ENCODE measurements at places on chromosomes 11 and 22. TPM values are rescaled to one million over a fixed set of nuclear protein-coding genes. Genes with fewer than 3 reads are reported as not detected.

The ARRB1 gene
- total RNA-seq, result 18.8 TPM

GRCh38 chr11:70137383-70137782 lies 59.3 kb downstream of the ANO1 start:
- peaks cover 9% of the 10 kb centered on the region for H3K4me1 ChIP-seq
- H3K4me3 ChIP-seq, result no peak overlapping the region
- H3K36me3 ChIP-seq, result no peaks in the 10 kb centered on the region
- no peak for DNase-seq
- peaks cover 15% of the 10 kb centered on the region for H3K27me3 ChIP-seq

The TBX1 gene
- not detected for total RNA-seq

GRCh38 chr11:130478204-130478701 lies 29.8 kb downstream of the ADAMTS15 start:
- no peak overlapping the region for H3K27ac ChIP-seq
- no peaks in the 10 kb centered on the region for H3K36me3 ChIP-seq
- no peaks in the 10 kb centered on the region for H3K4me1 ChIP-seq
- no peak for DNase-seq

The C11orf86 gene
- not detected for total RNA-seq

The SYT7 gene
- total RNA-seq, result not detected

The SNX32 gene
- total RNA-seq, result 2.1 TPM

DNA sequence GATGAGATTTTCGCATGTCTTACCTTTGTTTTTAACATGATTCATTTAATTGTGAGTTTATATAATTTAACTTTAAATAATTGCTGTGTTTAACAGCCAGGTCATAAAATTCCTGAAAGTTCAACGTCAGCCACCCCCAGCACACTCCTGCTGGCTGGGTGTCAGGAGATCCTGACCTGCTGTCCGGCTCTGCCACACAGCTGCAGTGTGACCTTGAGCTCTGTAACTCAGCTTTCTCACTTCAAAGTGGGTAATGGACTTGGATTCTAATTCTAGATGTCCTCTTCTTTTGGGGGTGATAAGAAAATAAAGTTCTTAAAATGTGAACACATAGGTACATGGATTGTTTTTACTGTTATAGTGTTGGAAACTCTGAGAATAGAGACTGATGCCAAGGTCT lies 10.9 kb downstream of the VPS26B start:
- DNase-seq, result no peak
- H3K27ac ChIP-seq, result no peak overlapping the region
- no peak overlapping the region for H3K4me3 ChIP-seq
- peaks cover 9% of the 10 kb centered on the region for H3K36me3 ChIP-seq
- H3K27me3 ChIP-seq, result no peaks in the 10 kb centered on the region

DNA sequence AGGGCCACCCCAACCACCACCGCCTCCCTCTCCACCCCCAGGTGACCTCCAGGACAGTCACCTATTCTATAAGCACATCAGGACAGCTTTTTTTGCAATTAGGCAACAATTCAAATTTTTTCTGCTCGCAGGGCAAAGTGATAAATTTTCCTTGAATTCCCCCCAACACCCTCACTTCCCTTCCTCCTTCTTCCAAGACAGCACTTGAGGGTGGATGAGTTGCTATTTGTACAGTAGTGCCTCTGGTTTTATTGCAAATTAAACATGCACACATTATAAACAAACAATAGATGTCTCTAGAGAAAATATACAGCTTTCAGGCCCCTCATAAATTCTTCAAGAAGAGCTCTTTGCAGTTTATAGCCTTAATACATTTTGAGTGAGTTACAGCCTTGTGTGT lies 80.9 kb upstream of the USP47 start:
- no peak overlapping the region for H3K4me3 ChIP-seq
- no peak for DNase-seq
- H3K27ac ChIP-seq, result no peak overlapping the region
- no peaks in the 10 kb centered on the region for H3K36me3 ChIP-seq
- no peaks in the 10 kb centered on the region for H3K4me1 ChIP-seq
- H3K27me3 ChIP-seq, result peaks cover 6% of the 10 kb centered on the region

The MUC5B gene
- total RNA-seq, result not detected

- no peak overlapping the region for H3K4me3 ChIP-seq
- no peaks in the 10 kb centered on the region for H3K36me3 ChIP-seq
- DNase-seq, result no peak
- H3K27me3 ChIP-seq, result peaks cover 11% of the 10 kb centered on the region
- H3K4me1 ChIP-seq, result no peaks in the 10 kb centered on the region
These were observed 31.9 kb downstream of the SCGB1A1 start for GRCh38 chr11:62450543-62451240.

The PHF21B gene
- total RNA-seq, result 1.1 TPM

Measured in activated CD8-positive, alpha-beta T cell treated with anti-CD3 and anti-CD28 coated beads for 36 hours (primary cell).